ENCODE measurements at places on chromosomes 16 and 17. TPM values are rescaled to one million over a fixed set of nuclear protein-coding genes. Genes with fewer than 3 reads are reported as not detected.

Gene TGFB1I1
- total RNA-seq: 6.0 TPM

DNA sequence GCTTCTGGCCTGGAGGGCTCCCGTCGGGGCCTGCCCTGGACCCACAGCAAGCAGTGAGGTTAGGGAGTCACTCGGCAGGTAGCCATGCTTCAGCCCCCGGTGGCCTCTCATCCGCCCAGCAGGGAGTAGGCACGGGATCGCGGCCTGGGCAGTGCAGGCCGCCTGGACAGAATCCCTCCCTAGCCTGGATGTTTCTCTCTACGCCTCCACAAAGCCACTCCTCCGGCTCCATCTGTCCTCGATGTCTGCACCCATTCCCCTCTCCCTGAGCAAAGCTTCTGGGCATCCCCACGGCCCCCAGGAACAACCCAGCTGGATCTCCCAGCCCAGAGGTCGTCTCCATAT lies 145.2 kb downstream of the RBFOX3 start:
- H3K27me3 ChIP-seq: no peaks in the 10 kb centered on the region
- no peaks in the 10 kb centered on the region for H3K4me1 ChIP-seq
- no peak for DNase-seq
- no peak overlapping the region for H3K27ac ChIP-seq

- H3K27me3 ChIP-seq: no peaks in the 10 kb centered on the region
- H3K4me1 ChIP-seq: peaks cover 27% of the 10 kb centered on the region
- no peak overlapping the region for H3K4me3 ChIP-seq
Measured at GRCh38 chr17:29927546-29927945, 2.5 kb downstream of the SSH2 start.

DNA sequence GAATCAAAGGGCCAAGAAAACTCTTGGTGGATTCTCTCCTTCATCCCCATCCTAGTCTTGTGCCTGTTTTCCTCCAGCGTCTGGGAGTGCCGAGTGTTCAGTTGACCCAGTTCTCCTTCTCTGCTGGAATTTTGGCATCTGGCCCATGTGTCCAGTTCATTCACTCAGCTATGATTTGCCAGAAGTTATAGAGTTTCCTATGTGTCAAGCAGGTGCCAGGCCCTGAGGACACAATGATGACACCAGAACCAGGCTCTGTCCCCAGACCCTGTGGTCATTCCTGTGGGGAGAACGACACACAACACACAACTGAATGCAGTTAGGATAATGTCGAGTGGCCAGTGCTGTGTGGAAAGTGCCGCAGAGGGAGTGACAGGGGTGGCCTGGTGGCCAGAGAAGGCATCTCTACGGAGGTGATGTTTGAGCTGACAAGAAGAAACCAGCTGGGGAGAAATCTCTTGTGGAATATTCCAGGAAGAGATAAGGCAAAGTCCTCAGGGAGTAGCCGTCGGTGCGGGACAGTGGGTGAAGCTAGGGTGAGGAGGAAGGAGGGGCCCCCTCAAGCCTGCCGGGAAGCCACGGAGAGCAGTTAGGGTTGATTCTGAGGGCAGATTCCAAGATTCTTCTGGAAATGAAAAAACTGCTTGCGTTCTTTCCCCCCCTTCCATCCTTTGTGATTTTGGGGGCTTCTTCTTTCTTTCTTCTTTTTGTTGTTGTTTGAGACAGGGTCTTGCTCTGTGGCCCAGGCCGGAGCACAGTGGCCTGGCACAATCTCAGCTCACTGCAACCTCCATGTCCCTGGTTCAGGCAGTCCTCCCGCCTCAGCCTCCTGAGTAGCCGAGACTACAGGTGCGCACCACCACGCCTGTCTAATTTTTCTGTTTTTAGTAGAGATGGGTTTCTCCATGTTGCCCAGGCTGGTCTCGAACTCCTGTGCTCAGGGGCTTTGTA lies 35.8 kb upstream of the IL34 start:
- no peak overlapping the region for H3K4me3 ChIP-seq
- H3K4me1 ChIP-seq: peaks cover 5% of the 10 kb centered on the region
- no peak for DNase-seq
- no peaks in the 10 kb centered on the region for H3K36me3 ChIP-seq

DNA sequence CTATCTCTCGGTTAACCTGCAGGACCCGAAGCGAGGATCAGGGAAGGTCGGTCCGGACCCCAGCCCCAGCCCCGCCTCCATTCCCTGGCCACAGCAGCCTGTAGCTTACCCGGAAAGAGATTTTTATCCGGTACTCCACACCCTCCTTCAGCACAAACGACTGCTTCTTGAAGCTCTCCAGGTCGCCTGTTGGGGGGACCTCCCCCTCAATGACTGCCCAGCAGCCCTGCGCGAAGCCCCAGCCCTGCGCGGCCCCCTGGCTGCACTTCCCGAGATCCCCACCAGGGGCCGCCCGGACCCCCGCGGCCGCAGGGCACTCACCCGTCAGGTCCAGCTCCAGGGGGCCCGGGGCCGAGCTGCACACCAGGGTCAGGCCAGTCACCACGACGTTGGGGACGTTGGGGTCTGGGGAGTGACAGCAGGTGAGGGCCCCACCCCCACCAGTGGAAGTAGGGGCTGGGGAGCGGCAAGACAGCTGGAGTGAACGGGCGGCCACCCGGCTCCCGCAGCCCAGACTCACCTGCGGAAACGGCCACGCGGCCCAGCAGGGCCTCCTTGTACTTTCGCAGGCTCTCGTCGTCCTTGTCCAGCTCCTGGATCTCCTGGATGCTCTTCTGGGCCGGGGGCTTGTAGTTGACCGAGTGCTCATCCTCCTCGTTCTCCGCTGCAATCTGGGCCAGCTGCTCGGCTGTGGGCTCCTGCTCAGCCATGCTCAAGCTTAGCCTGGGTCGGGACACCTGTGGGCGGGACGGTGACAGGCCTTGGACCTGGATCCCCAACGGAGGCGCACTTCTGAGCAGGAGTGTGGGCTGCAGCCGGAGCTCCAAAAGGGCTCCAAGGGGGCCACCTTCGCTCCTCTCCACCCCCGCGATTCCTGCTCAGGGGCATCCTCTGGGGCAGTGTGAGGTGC lies 1.7 kb downstream of the ARHGDIA start:
- no peaks in the 10 kb centered on the region for H3K27me3 ChIP-seq
- peak overlapping the region; percentile 89 for H3K4me3 ChIP-seq
- H3K4me1 ChIP-seq: peaks cover 67% of the 10 kb centered on the region
